Activated CD4-positive, alpha-beta T cell treated with anti-CD3 and anti-CD28 coated beads, Interleukin-2, amount 50 U/mL, for 16 hours (primary cell): ENCODE measurements at places on chromosomes 7 and 10.
A peak's percentile ranks its signal among the peaks of the same experiment; 100 is the strongest.

GRCh38 chr10:50544095-50544856 is 79.5 kb downstream of the SGMS1 start:
- no peak for DNase-seq

DNA sequence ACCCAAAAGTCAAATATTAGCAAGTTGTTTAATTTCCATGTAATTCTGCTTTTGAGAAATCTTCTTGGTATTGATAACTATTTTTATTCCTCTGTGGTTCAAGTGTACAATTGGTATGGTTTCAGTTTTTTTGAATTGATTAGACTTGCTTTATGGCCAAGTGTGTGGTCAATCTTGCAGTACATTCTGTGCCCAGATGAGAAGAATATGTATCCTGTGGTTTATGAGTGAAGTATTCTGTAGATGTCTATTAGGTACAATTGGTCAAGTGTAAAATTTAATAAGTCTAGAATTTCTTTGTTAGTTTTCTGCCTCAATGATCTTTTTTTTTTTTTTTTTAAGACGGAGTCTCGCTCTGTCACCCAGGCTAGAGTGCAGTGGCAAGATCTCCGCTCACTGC is 36.6 kb upstream of the C7orf33 start:
- no peak for DNase-seq

DNA sequence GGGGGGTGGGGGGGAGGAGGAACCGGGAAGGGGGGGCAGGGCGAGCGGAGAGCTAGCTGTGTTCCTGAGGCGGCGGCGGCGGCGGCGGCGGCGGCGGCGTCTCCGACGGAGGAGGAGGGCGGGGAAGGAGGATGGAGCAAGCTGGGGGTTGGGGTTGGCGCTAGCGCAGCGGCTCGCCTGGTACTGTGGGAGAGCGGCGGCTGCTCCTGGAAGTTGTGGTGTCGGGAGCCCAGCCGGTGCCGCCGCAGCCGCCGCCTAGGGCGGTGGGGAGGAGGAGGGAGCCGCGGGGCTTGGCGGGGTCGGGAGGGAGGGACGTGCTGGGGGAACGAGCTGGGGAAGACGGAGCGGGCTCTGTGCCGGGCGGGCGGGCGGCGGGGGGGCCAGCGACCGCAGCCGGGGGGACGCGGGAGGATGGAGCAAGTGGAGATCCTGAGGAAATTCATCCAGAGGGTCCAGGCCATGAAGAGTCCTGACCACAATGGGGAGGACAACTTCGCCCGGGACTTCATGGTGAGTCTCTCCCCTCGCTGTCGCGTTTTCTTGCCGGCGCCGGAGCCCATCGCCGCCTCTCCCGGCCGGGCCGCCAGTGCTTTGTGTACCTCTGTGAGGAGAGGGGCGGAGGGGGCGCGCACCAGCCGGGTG is at the start of gene PTPN12:
Gene PTPN12 (plus strand): TSS at position 160 of the 642 bp plus-strand sequence. CDS start 252 bp downstream, at position 412.
- peak; percentile 26 for DNase-seq

- DNase-seq: no peak
Measured at GRCh38 chr10:118873738-118874105, 119.0 kb upstream of the CACUL1 start.

- DNase-seq: no peak
Measured at GRCh38 chr10:76582531-76582930, 1055.1 kb downstream of the KCNMA1 start.

GRCh38 chr7:26688388-26688787 is 176.0 kb downstream of the SKAP2 start:
- DNase-seq: no peak

DNA sequence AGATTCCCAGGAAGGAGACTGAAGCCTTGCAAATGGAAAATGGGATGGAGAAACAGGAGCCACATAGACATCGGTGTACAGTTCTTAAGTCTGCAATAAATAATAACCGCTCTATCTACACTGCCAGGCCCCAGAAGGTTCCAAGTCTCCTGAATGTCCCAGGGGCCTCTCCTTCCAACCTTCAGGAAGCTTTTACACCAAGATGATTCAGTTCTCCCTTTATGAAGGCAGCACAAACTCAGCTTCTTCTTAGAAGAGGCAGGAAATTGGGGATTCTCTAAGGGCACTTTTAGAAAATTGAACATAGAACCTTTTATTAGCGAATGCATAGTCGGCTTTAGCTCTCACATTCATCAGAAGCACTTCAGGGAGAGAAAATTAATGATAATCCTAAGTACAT is 130.8 kb upstream of the LYZL1 start:
- no peak for DNase-seq

DNA sequence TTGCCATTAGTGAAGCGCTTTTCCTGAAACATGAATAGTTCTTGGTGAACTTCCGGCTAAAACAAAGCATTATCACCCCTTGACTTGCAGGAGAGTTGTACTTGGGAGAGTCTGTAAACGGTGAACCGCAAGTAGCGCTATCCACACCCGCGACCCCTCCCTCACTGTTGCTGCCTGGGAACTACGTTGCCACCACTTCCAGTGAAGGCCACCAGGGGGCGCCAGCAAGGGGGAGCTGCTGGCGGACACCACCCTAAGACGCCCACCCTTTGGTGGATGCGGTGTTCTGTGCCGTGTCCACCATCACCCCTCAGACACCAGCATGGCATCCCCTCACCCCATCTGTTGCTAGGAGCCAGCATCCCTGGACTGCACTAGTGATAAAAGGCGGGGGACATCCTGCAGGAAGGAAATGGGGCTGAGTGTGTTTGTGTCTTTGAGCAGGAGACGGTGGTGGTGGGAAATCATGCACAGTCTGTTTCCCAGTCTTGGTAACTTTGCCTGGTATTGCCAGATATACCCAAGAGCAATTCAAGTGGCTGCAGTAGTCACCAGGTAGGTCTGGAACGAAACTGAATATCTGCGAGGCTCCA is 298.2 kb downstream of the FRMD4A start:
- DNase-seq: peak; percentile 34

DNA sequence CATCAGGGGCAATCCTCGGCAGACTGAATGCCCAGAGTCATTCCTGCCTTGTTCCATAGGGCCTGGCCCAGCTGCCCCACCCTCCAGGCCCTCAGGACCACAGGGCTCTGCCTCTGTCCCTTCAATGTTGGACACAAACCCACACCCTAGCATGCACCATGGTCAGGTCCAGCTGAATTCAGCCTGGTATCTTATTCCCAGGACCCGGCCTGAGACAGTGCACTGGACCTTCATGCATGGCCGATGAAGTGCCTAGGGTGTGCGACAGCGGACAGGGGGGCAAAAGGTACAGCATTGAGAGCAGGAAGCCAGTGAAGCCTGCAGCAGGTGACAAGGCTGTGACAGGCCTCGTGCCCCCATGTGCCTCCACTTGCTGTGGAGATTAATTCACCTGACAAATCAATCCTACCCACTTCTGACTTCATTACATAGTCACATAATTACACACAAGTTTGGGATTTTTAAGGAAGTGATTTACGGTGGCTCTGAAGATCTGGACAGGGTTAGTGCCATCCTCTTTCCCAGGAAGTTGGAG is 261.9 kb downstream of the GRID1 start:
- no peak for DNase-seq

- DNase-seq: no peak
Measured at GRCh38 chr10:112161757-112162518, 21.6 kb downstream of the GPAM start.

DNA sequence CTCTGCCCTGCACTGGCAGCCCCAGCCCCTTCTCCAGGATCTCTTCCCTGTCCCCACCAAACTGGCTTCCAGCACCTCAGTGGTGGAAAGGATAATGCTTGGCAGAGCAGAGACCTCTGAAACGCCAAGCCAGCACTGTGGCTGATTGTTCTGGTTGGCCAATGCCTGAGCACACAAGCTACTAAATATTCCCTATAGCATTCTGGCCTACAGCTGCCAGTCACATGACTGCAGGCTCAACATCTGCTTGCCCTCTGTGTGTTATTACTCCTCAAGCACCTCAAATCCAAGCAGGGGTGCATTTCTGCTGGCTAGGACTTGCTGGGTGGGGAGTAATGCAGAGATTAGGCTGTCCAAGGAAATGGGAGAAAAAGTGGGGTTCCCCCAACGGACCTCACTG is 6.1 kb downstream of the TBATA start:
- DNase-seq: no peak

DNA sequence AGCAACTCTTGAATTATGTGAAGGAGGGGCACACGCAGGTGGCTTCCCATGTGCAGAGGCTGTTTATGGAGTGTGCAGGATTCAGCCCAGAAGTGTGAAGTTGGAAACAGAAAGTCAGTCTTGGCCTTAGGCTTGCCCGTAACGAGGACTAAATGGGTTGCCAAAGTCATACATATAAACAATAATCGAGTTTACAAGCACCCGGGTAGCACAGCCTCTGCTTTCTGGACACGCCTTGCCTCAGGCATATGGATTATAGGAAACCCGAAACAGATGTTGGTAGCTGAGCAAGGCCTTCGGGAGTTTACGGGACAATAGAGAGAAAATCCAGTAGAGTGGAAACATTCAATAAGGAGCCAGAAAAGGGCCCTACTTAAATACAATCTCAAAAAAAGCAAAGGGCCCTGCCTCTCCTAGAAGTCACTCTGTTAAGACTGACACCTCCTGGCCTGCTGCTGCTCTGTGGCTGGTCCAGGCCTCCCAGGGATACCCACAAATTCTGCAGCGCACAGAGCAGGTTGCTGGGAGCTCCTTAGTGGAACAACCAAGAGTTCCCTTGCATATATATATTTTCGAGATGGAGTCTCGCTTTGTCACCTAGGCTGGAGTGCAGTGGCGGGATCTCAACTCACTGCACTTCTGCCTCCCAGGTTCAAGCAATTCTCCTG is 48.5 kb downstream of the SMKR1 start:
- DNase-seq: no peak

GRCh38 chr7:43135129-43135528 is 22.7 kb downstream of the HECW1 start:
- no peak for DNase-seq
